ENCODE measurements at places on chromosomes 5 and 9.

DNA sequence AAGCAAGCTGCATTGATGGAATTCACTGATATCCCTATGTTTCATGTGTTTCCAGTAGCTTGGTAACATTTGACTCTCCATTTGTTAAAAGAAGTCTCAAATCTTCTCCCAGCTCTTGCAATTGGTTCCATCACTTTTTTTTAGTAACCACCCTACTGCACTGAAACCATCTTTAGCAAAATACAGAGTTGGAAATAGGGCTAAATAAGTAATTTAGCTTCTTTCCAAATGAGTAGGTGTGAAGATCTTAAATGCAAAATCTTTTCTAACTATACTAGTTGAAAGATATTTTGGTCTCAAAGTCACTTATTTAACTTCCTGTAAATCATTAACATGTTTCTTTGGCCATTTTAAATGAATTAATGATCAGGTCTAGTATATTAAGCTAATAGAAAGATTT, 138.1 kb downstream of the DIRAS2 start:
- no peak for DNase-seq

GRCh38 chr9:127451858-127452656, 747 bp downstream of the LRSAM1 start:
- no peak for DNase-seq

GRCh38 chr9:37283730-37284325, 138.7 kb upstream of the GRHPR start:
- DNase-seq: no peak

GRCh38 chr9:77543131-77543822, 104.8 kb downstream of the GNA14 start:
- no peak for DNase-seq

GRCh38 chr5:135174315-135175096, 140.5 kb upstream of the PITX1 start:
- DNase-seq: no peak

GRCh38 chr5:132132138-132132537, 58.5 kb downstream of the CSF2 start:
- DNase-seq: no peak

GRCh38 chr5:38371596-38371995, 113.2 kb downstream of the EGFLAM start:
- DNase-seq: no peak

DNA sequence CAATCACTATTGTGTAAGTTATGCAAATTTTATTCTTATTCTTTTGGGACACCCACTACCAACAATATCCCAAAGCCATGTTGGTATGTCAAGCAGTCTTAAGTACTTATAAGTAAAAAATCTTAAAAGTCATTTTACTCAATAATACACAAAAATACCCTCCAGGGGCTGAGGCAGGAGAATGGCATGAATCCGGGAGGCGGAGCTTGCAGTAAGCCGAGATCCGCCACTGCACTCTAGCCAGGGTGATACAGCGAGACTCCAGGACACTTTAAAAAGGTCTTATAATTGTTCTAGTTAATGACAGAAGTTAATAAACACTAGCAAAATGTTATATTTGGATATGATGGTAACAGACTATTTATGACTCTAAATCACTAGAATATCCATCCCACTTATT, 16.8 kb downstream of the CLINT1 start:
- no peak for DNase-seq

GRCh38 chr9:93682155-93682968, 106.0 kb downstream of the PHF2 start:
- no peak for DNase-seq

DNA sequence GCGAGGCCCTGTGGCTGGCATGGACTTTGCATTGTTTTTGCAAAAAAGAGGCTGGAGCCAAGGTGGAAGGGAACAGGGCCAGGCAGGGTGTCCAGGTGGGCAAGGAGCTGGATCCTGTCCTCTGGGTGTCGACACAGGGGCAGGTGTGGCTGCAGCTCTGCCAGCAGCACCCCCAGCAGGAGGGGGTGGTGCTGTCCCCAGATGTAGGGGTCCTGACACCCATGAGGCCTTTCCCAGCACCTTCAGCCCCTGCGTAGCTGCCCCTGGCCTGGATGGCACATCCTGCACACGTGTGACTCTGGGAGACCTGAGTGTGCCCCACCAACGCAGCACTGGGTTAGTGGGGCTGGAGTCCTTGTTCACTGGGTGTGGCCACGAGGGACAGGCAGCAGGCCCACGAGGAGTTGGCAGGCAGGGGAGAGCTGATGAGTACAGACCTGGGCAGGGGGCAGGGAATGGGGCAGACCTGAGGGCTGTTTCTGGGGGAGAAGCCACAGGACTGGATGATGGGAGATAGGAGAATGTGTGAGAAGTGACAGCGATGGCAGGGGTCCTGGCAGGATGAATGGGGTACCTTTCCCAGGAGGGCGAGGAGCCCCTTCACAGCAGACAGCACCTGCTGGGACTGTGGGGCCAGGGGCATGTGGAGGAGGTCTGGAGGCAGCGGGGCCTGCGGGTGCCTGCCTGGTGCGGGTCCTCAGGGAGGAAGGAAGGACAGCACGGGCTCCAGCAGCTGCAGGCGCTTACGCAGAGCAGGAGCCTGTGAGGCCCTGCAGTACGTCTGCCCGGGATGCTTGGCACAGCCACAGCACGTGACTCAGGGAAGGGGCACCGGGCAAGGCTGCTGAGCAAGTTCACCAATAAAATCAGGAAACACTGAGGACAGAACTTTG, 3.6 kb upstream of the RASGEF1C start:
- DNase-seq: no peak

GRCh38 chr9:16236311-16236710, 634.2 kb downstream of the BNC2 start:
- DNase-seq: no peak

DNA sequence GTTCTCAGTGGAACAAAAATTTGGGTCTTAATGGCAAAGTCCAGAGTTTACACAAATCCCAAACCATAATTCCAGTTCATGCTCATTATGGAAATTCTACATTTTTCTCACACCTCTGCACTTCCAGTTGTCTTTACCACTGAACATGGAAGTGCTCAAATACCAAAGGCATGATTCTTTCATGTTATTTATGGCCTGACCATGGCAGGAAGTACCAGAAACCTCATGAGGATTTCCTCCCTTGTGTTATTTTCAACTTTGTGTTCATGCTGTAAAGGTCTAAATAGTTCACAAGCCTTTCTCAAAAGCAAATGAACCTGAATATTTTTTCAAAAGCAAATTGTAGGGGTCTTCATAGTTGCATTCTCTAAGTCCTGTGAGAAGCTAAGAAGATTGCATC, 82.0 kb upstream of the ITGA1 start:
- DNase-seq: no peak

- DNase-seq: no peak
Observed at GRCh38 chr9:21801683-21802417, 586 bp upstream of the MTAP start.

DNA sequence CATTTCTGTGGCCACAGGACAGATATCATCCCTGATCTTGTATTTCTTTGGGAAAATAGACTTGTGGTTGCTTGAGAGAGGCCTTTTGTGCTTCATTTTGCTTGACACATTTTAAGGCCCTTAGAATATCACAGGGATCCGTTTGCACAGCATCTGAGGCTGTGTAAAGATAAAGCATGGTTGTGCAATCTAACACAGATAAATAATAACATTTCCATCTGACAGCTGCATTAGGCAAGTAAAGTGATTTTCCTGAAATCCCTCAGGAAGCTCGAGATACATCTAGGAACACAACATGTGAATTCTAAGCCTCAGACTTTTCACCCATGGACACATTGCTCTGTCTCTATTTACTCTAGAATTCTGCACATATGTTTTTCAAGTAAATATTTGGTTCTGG, 212.8 kb upstream of the ADAMTSL1 start:
- DNase-seq: no peak

GRCh38 chr5:173302546-173303155, 25.6 kb downstream of the STC2 start:
- DNase-seq: no peak

DNA sequence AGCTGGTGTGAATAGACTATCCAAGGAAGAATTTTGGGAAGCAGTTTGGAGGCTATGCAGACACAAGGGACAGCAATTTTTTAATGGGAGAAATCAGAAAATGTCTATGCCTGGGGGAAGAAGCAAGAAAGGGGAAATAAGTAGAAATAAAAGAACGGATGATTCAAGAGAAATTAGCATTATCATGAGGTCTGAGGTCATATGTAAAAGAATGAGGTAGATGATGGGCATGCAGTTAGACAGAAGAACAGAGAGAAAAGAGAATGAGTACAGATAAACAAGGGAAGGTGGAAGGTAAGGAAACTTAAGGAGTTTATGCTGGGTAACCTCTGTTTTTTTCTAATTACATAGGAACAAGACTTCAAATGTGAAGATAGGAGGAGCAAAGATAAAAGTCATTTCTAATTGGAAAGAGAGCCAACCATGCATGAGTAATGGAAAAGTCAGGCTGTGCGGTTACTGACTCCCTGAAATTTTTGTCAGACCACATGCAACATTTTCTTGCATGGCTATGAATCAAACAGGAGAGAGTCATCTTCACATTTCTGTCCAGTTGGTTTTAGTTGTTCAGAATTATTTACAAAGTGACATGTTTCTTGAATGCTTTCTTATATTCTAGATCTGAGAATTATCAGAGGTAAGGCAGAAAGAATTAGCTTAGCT, 101.0 kb upstream of the PIK3R1 start:
- DNase-seq: no peak

DNA sequence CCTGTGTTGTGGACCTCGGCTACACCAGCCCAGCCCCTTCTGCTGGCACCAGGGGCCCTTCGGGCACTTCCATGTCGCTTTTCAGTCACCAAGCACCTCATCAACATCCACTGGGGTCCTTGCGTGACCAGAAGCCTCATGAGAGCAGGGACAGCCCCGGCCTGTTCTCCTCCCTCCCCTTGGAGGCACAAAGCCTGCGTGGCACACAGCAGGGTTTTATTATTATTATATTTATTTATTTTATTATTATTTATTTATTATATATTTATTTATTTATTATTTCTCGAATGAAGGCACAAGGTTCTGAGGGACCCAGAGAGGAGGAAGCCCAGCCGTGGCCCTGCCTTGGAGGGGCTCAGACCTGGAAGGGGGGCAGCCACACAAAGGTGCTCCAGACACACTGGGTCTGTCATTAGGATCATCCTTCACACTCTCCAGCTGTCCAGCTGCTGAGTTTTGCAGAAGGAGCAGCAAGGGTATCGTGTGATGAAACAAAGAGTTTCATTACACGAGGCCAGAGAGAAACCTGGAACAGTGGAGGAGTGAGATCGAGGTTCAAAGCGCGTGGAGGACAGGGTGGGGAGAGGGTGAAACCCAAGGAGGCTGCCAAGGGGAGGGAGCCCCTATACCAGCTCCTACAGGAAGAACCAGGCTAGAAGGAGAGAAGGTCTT, 5.2 kb downstream of the VAV2 start:
- DNase-seq: no peak

DNA sequence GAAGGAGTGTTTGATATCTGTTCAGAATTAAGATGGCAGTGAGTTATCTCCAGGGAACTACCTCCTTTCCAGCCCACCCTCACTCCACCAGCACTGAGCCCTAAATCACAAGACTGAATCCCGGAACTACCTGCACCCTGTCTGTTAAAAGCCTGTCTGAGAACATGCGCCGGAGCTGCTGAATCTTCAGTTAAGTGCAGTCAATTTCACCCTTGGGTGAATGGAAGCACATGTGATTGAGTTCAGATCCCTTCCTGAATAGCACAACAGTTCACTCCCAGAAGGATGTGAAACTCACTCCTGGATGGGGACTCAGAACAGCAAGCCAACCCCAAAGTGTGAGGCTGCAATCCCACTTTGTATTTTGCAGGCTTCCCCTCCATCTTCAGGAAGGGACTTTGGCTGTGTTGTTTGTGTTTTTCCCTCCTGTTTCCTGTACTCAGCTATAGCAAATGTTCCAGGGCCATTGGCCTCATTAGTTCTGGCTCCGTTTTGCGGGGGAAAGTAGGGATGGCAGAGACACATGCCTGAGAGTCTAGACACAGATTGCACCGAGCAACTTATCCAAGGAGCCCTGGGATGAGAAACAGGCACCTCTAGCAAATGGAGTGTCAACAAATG, 43.4 kb downstream of the DPYSL3 start:
- no peak for DNase-seq

GRCh38 chr5:125181159-125181558, 434.7 kb upstream of the ZNF608 start:
- no peak for DNase-seq

GRCh38 chr9:124363326-124364096, 51.7 kb downstream of the PSMB7 start:
- DNase-seq: no peak

DNA sequence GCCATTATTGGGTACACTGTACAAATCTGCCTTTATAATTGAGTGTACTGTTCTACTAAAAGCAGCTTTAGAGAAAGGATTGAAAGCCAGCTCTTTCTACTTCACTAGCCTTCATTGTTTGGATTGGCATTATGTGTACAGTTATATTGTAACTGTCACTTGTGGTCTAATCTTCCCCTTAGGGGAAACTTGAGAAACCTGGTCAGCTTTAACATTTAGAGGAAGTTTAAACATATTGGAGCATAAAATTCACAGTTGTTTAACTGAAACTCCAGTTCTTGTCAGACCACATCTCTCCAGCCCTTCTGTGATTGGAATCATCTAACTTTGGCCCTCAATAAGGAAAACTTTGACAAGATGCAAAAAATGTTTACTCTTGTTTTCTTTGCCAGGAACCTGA, 24.6 kb downstream of the PIK3R1 start:
- no peak for DNase-seq

DNA sequence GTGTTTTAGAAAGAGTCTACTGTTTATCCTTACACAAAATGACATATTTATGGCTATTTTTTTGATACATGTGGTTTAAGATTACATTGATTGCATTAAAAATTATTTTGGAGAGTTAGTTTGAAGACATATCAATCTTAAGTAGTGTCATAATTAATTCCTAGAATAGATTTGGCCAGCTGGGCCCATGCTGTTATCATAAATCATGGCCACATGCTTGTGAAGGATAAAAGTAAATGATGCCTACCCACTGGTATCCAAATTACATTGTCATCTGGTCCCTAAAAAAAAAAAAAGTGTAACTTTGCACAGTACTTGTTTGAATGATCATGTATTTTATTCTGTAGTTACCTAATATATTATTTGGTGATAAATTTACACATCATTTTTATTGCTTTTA, 96.9 kb downstream of the PARP8 start:
- no peak for DNase-seq

GRCh38 chr5:125413496-125414274, 667.2 kb upstream of the ZNF608 start:
- DNase-seq: no peak

- no peak for DNase-seq
Observed at GRCh38 chr5:135533334-135533733, 2.4 kb downstream of the NEUROG1 start.

DNA sequence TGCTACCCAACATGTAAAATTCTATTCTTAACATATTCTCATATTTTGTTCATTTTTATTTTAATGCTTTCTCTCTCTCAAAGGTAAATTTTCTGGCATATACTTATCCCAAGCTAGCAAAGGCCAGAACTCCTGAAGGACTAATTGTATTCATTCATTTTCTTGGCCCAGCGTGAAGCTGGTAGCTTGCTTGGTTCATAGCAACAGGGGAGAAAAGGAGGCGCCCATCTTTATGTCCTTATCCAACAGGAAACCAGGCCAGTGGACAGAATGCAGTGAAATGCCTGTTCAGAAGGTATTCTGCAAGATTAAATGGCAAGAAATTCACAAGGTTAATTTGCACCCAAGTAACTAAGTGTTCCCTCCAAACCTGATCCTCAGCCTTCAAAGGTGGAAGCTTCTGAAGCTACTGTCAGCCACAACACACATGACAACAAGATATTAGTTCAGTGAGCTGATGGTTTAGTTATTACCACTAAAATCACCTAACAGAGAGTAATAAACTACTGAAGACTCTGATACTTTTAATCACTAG, 5.6 kb downstream of the EFNA5 start:
- DNase-seq: no peak

GRCh38 chr5:87411973-87412629, 629 bp downstream of the CCNH start:
- DNase-seq: no peak

All from cerebellar nuclear complex (tissue), 1 donor.